Activated naive CD8-positive, alpha-beta T cell treated with anti-CD3 and anti-CD28 coated beads, Interleukin-2, amount 50 U/mL, for 24 hours (primary cell): ENCODE measurements at places on chromosomes 3 and 15.

- no peak for DNase-seq
Observed at GRCh38 chr3:159859424-159859823, 129.2 kb upstream of the IL12A start.

DNA sequence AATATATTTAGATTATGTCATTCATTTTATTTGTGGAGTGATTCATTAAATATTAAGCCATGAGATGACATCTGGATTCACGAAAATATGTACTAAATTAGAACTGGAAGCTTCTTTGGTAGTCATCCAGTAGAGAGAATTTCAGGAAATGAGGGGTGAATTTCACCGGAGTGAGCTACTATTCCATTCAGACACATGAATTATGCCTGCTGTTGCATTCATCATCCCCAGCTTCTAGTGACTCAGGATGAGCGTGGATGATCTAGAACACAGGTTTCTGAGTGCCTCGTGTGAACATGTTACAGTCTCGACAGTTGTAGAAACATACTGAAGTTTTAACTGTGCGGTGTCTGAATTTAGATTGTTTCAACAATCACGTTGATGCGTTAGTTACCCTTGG lies 42.9 kb upstream of the GABRG3 start:
- no peak for DNase-seq

- DNase-seq, result no peak
Observed at GRCh38 chr3:150035301-150035779, 64.6 kb upstream of the PFN2 start.

- DNase-seq, result no peak
Observed at GRCh38 chr3:105444725-105445124, 78.0 kb downstream of the ALCAM start.

- DNase-seq, result no peak
Observed at GRCh38 chr3:23959135-23959900, 14.2 kb downstream of the NR1D2 start.

DNA sequence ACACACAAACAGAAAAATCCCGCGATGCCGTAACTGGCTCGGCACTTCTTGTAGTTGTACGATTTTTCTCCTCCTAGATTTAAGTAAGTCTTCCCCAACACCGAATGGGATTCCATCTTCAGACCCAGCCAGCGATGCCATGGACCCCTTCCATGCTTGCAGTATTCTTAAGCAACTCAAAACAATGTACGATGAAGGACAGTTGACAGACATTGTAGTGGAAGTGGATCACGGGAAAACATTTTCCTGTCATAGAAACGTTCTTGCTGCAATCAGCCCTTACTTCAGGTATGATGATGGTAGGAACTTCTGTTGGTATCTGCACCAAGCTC lies 763 bp downstream of the KBTBD8 start:
- no peak for DNase-seq

- DNase-seq, result no peak
Observed at GRCh38 chr15:80492874-80493273, 88.7 kb downstream of the ARNT2 start.

- DNase-seq, result no peak
Observed at GRCh38 chr15:71914092-71914491, 103.7 kb downstream of the NR2E3 start.

- no peak for DNase-seq
Observed at GRCh38 chr3:71640331-71640983, 56.9 kb upstream of the FOXP1 start.
